A673 (cell line): ENCODE measurements at places on chromosomes 2 and 18. TPM values are rescaled to one million over a fixed set of nuclear protein-coding genes. Genes with fewer than 3 reads are reported as not detected.

DNA sequence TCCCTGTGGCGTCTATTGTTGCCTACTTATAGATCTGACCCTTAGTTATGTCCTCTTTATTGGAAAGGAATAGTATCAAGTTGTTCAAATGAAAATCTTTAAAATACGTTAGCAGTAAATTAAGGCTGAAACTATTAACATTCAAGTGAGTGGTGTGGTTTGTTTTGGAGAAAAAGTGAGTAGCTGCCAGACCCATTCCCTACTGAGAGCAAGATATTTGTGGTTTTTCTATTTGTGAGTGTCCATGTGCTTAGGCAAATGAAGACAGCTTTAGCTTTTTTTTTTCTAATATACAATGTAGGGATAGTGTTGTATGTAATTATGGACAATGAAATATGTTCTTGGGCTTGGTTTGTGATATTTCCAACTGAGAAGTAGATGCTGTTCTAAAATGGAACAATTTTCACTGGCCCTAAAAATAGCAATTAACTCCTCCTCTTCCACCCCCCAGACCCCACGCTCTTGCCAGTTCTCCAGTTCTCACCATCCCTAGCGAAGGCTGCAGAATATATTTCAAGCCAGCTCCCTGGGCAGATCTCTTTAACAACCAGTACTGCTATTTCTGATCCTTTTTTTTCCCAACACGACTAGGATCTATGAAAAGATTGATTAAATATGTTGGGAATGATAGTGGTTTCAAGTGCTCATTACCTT lies 83.1 kb downstream of the CCDC85A start:
- H3K4me1 ChIP-seq: no peaks in the 10 kb centered on the region
- no peak for DNase-seq
- H3K36me3 ChIP-seq: no peaks in the 10 kb centered on the region
- H3K27ac ChIP-seq: no peak overlapping the region

- no peaks in the 10 kb centered on the region for H3K27me3 ChIP-seq
- H3K36me3 ChIP-seq: no peaks in the 10 kb centered on the region
- DNase-seq: no peak
- no peak overlapping the region for H3K4me3 ChIP-seq
Observed at GRCh38 chr2:109170645-109171044, 41.6 kb downstream of the SH3RF3 start.

GRCh38 chr2:160221391-160222276 lies 21.6 kb upstream of the ITGB6 start:
- H3K4me1 ChIP-seq: peaks cover 21% of the 10 kb centered on the region
- no peak for DNase-seq
- H3K27me3 ChIP-seq: no peaks in the 10 kb centered on the region
- H3K4me3 ChIP-seq: no peak overlapping the region

DNA sequence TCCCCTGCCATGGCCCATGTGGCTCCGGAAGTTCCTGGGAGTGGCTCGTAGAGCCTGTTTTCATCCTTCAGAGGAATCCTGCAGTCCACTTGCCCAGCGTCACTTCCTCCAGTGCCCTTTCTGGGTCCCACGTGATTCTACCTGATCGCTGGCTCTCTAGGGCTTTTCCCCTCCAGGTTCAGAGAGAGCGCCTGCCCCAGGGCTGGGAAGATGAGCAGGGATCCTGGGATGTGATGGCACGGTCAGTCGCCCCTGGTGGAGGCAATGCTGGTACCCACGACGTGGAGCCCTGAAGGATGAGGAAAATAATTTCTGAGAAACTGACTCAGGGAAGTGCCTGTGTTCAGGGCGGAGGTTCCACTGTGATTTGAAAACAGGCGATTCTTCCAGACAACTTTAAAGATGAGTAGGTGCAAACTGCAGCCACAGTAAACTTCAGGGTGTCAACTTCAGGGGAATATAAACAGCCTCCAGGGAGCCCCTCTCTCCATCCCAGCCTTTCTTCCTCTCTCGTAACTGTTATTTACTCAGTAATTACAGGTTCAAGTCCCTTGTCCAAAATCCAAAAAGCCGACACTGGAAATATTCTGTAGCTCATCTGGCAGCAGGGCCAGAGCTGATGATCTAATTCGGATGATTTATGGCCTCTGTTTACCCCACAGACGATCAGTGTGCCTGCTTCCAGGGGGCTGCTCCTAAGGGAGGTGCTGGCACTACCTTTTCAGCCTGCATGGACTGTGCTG lies 105.9 kb downstream of the AGAP1 start:
- H3K27ac ChIP-seq: no peak overlapping the region
- no peaks in the 10 kb centered on the region for H3K27me3 ChIP-seq
- H3K4me3 ChIP-seq: no peak overlapping the region
- DNase-seq: no peak

GRCh38 chr2:142585785-142586184 lies 291.7 kb upstream of the KYNU start:
- no peaks in the 10 kb centered on the region for H3K36me3 ChIP-seq
- no peak overlapping the region for H3K4me3 ChIP-seq
- DNase-seq: no peak
- H3K27me3 ChIP-seq: no peaks in the 10 kb centered on the region
- H3K4me1 ChIP-seq: peaks cover 10% of the 10 kb centered on the region

DNA sequence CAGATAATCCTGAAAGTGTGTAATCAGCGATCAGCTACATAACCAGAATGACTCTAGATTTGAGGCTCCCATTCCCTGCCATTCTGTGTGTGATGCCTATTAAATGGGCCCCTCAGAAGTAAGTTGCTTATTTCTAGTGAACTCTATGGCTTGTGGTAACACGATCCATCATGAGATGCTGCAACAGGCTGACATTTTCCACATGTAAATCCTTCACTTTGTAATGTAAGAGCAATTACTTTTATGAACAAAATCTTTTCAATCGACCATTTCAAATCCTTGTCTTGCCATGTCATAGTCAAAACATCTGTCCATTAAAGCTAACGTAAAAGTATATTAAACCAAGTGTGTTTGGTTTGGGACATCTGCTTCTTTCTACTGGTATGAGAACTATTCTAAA lies 175.9 kb upstream of the ETAA1 start:
- DNase-seq: peak; percentile 40
- no peak overlapping the region for H3K4me3 ChIP-seq
- H3K27ac ChIP-seq: no peak overlapping the region
- no peaks in the 10 kb centered on the region for H3K27me3 ChIP-seq
- H3K4me1 ChIP-seq: peaks cover 20% of the 10 kb centered on the region
- H3K36me3 ChIP-seq: no peaks in the 10 kb centered on the region

DNA sequence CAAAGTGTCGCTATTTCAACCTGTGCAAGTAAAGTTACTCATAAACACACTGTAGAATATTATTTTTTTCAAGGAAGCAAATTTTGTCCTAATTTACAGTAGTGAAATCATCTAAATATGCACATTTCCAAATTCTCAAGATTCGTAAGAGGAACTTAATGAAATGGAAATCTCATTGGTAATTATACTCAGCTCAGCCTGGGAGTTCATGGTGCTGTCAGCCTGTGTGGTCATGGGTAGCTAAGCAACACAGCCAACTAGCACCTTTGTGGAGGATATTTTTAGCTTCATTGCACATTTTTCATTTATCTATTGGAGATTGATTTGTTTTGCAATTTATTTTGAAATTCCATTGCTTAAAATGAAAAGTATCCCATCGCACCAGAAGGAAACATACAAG lies 975.7 kb upstream of the ZEB2 start:
- H3K27ac ChIP-seq: no peak overlapping the region
- DNase-seq: no peak
- H3K27me3 ChIP-seq: no peaks in the 10 kb centered on the region

GRCh38 chr18:76880026-76880425 lies 57.7 kb downstream of the ZNF236 start:
- H3K27ac ChIP-seq: no peak overlapping the region
- no peaks in the 10 kb centered on the region for H3K27me3 ChIP-seq
- H3K4me3 ChIP-seq: no peak overlapping the region
- no peaks in the 10 kb centered on the region for H3K4me1 ChIP-seq

- H3K27me3 ChIP-seq: no peaks in the 10 kb centered on the region
- DNase-seq: no peak
- H3K36me3 ChIP-seq: peaks cover 13% of the 10 kb centered on the region
- H3K27ac ChIP-seq: no peak overlapping the region
- H3K4me3 ChIP-seq: no peak overlapping the region
- peaks cover 8% of the 10 kb centered on the region for H3K4me1 ChIP-seq
Observed at GRCh38 chr18:59907660-59908059, 7.9 kb downstream of the PMAIP1 start.

WDR54 gene
- total RNA-seq: 41.1 and 51.1 TPM in 2 replicates

TMEM37 gene
- 13.8 and 15.4 TPM in 2 replicates for total RNA-seq

SERPINB7 gene
- total RNA-seq: 12.2 and 12.8 TPM in 2 replicates

SNTG2 gene
- total RNA-seq: 3.7 and 3.8 TPM in 2 replicates

EML6 gene
- total RNA-seq: 1.7 and 1.9 TPM in 2 replicates
